NCI-H2029 (cell line): ENCODE measurements at places on chromosomes 5 and 9.

GRCh38 chr9:129140397-129141065 lies 29.3 kb downstream of the PTPA start:
- DNase-seq, result peak; percentile 42

GRCh38 chr5:54756301-54756700 lies 229.1 kb downstream of the ESM1 start:
- DNase-seq, result no peak

DNA sequence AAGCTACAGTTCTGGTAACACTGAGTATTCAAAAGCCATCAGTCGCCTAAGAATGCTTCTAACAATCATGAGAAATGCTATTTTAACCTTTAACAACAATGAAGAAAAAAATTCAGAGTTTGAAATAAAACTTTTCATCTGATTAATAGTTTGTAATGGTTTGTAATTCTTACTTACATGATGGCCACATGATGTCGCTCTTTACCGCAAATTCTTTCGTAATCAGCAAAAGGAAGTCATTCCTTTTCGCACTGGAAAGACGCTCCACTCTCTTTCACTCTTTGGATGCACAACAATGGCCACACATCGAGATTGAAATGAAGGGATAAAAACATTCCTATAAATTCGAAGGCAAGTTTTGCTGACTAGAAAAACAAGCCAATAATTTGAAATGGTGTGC lies at the start of gene PCDHA7:
PCDHA7 (plus strand) TSS at position 277 of the 400 bp plus-strand sequence; CDS start at position 392, 115 bp downstream.
- DNase-seq, result no peak

DNA sequence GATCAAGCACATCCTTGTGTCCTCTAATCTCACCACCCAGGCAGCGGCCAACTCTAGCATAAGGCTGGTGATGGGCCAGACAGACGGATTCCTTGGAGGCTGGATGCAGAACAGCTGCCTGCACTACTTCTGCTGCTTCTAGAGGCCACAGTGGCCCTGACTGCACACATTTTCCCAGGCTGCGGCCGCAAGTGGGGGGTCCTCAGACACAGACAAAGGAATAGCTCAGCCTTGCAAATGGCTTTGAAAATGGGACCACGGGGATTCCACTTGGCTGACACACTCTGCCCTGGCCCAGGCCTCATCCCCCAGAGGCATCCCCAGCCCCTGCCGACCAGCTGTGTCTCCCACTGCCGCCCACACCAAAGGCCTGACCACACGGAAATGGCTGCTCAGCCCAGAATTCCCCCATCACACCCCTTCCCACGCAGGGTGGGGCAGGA lies 540.8 kb downstream of the BNC2 start:
- no peak for DNase-seq

- DNase-seq, result no peak
Measured at GRCh38 chr5:130068988-130069387, 164.7 kb downstream of the CHSY3 start.

DNA sequence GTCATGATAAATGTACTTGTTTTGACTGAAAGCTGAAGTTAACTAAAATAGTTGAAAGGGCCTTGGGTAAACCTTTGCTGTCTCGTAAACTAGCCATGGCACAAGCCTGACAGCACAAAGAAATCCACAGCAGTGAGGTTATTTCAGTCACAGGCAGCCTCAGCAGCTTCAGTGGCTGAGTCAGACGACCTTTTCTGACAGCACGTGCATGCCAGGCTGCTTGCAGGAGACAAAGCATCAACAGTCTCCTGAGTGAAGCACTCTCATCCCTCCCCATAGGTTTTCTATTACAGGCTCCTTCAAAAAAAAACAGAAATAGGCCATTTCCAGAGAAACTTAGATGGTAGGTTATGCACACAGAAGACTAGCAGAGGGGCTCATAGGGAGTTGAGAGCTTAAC lies 34.6 kb downstream of the OXCT1 start:
- DNase-seq, result no peak

GRCh38 chr9:107751567-107752210 lies 262.1 kb upstream of the KLF4 start:
- no peak for DNase-seq

DNA sequence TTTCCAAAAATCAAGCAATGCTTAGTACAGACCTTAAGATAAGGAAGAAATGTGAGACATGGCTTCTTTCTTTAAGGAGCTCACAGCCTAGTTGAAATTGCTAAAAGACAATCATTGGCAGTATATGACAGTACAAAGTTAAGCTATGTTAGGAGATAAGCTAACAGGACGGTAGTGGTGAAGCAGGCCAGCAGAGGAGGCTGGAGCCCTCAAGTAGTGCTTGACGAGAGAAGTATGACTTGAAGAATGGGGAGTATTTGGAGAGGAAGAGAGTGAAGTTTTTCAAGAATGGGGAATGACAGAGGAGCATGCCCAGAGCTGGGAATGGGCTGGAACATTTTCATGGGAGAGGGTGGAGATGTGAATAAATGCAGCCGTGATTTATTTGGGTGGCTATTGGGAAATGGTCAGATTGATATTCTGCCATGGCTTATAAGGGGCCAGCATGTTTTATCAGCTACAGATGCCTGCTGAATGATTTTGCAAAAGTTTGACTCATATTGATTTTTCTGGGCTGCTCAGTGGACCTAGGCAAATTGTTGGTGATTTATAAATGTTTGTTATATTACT lies 43.7 kb downstream of the LURAP1L start:
- no peak for DNase-seq

- no peak for DNase-seq
Measured at GRCh38 chr5:82620957-82621600, 342.9 kb upstream of the RPS23 start.

- peak; percentile 2 for DNase-seq
Measured at GRCh38 chr5:123285122-123286023, 137.8 kb downstream of the CEP120 start.

DNA sequence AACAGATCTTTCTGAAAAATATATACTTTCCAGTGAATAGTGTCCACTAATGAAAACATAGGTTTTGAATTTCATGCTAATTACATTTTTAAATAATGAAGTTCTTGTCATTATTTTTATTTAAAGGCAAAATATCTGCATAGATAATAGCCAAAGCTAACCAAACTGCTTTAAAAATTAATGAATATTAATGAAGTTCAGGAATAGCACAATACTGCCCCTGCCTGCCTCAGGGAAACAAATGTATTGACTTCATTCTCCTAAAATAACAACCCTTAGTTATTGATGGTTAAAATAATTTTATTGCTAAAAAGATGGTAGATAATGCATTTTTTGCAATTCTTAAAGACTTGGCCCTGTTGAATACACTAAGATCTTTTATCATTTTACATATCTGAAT lies 103.6 kb upstream of the SSBP2 start:
- no peak for DNase-seq

GRCh38 chr9:85137696-85138095 lies 468.2 kb downstream of the NTRK2 start:
- no peak for DNase-seq

DNA sequence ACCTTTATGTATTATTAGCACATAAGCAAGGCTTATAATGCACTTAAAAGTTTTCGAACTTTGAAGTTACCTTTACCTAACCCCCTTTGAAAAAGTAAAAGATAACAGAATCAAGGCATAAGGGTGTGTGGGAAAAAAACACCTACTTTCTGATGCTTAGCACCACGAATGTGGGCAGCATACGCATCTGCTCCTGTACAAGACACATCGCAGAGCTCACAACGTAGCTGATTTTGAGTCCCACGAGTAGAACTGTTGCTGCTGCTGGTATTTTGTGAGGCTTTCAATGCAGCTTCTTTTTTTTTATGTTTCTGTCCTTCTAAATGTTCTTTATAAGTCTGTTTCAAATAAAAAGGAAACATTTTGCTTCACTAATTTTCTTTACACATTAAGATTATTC lies 40.8 kb downstream of the ZFR start:
- no peak for DNase-seq

- DNase-seq, result no peak
Measured at GRCh38 chr9:119083673-119084072, 285.6 kb downstream of the BRINP1 start.

DNA sequence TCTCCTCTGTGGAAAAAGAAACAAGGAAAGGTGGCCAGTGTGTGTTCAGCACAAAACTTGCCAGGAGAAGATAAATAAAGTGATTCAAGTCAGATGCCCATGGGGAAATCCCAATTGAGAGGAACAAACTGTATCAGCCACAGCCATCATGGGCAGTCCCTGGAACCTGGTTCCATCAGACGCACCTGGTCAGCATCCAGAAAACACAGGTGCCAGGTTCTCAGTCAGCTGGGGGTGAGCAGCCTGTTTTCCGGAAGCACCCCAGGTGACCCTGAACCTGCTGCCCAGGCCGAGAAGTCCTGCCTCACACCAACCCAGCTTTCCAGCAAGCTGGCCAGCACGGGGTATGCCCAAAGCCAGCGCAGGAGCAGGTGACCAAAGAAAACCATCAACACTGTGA lies 30.5 kb downstream of the PTCH1 start:
- DNase-seq, result no peak
